CD14-positive monocyte (primary cell): ENCODE measurements at places on chromosomes 7 and 10.

DNA sequence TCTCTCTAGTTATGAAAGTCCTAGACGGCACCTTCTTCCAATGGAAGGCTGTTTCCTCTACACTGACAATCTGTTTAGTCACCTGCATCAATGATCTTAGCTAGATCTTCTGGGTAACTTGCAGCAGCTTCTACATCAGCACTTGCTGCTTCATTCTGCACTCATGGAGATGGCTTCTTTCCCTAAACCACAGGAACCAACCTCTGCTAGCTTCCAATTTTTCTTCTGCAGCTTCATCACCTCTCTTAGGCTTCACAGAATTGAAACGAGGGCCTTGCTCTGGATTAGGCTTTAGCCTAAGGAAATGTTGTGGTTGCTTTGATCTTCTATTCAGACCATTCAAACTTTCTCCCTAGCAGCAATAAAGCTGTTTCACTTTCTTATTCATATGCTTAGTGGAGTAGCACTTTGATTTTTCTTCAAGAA, 24.6 kb downstream of the NAMPT start:
- DNase-seq: no peak

DNA sequence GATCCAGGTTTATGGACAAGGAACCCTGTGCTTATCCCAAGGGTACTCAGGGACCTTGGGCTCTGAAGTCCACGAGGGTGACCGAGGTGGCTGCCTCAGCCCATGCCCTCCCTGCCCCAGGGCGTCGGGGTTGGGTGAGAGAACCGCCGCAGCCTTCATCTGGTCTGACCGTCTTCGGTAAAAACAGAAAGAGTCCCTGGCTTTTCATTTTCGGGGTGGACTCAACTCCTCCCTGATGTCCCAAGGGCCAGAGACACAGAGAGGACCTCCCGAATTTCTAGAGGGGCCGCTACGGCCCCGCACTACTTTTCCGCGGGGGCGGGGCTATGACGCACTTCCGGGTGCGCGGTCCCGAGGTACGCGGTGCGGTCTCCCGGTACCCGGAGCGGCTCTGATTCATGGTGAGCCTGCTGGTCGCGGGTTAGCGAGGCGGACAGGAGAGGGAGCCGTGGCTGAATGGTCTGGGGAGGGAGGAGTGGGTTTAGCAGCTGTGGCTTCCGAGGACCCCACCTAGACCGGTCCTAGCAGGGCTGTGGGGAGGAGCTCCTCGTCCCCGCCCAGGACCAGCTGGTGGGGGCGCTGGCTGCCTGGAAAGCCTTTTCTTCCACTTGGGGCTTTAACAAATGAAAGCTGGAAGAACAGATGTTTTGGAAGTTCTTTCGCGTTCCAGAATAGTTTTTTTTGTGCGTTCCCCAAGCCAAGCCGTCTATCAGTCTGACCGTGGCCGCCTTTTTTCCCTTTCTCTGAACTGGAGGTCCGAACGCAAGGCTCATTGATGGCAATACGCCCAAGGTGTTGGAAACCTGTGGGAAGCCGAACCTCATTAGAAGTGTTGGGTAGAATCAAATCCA, at the start of gene ZSCAN21:
TSS of gene ZSCAN21 (plus strand) at position 334 of the 851 bp plus-strand sequence. CDS start 7,233 bp downstream, outside the sequence.
- DNase-seq: peak; percentile 89

- no peak for DNase-seq
Observed at GRCh38 chr10:113751181-113751732, at the start of gene PLEKHS1. PLEKHS1 (plus strand) TSS chr10:113751682; CDS start chr10:113755278, 3,596 bp downstream.

DNA sequence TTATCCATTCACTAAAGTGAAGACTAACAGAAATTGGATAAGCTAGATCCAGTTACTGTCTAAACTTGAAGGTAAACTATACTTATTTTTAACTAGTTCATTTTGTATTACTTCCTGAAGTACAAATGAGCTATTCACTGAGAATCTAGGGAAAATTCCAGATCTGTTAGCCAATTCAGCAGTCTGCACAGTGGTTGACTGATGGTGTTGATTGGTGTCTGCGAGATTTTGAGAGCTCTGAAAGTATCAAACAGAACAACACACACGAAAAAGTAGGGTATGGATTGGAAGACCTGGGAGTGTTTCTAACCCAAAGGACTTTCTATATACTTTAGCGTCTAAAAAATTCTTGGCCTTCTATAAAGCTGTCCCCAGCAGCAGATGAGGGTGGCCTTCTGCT, 33.6 kb upstream of the AGR2 start:
- DNase-seq: no peak

DNA sequence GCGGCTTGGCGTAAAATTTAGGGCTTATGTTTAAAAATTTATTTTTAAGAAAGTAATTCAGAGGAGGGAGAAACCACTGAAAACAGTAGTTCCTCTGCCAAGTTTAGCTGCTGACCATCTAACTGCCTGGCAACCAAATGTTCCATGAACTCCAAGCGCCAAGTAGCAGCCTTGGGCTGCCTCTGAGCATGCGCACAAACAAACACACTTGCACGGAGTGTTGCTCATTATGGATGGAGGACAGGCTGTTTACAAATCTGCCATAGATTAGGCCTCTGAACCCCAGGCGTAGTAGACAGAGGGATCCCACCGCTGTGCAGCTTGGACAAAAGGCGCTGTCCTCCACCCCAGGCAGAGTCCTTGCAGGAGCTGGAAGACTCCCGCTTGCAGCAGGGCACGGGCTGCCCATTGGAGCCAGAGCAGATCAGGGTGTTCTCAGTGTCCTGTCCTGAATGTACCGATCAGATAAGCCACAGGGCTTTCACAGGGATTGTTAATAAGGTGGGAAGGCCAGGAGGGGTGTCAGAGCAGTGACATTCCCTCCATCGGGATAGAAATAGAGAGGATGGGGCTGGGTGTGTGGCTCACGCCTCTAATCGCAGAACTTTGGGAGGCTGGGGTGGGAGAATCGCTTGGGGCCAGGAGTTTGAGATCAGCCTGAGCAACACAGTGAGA, 47.7 kb upstream of the LYZL1 start:
- DNase-seq: no peak

DNA sequence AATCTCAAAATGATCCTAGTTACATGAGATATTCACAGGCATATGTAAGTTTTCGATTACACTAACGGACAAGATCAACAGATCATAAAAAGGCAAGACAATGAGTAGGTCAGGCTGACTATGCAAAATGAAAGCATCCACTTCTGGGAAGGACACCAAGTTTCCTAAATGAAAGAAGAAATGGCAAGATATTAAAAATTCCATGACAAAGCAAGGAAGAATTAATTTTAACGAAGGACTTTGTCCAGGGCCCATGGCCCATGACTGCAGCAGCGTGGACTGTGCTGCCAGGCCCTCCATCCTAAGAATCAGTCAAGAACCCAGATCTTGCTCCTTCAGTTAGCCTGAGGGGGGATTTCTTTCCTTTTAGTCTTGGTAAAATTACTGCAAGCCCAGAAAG, 182.4 kb upstream of the FRMD4A start:
- DNase-seq: no peak

- DNase-seq: no peak
Observed at GRCh38 chr7:27476493-27476892, 186.2 kb downstream of the HIBADH start.

- DNase-seq: no peak
Observed at GRCh38 chr10:31749981-31750840, 178.4 kb downstream of the ARHGAP12 start.

DNA sequence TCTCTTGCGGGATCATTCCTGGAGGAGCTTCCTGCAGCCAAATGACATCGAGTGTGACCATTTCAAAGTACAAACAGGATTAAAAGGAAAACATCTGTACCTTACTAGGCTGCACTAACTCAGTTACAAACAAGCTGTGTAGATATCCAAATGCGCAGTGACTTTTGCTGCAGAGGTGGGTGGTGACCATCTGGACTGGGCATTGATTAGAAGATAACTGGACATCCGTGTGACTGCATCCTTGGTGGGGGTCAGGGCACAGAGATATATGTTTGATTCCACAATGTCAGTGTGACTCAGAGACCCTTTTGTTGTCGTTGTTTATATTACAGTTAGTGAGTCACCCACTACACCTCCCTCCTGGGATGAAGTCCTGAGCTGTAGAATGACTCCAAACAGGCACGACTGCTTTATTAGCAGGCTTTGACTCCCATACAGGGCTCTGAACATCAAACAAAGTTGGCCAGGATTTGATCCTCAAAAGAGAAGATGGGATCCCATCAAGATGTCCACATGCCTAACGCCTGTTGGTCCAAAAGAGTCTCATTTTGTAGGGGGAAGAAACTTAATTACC, 56.7 kb upstream of the SDK1 start:
- no peak for DNase-seq

DNA sequence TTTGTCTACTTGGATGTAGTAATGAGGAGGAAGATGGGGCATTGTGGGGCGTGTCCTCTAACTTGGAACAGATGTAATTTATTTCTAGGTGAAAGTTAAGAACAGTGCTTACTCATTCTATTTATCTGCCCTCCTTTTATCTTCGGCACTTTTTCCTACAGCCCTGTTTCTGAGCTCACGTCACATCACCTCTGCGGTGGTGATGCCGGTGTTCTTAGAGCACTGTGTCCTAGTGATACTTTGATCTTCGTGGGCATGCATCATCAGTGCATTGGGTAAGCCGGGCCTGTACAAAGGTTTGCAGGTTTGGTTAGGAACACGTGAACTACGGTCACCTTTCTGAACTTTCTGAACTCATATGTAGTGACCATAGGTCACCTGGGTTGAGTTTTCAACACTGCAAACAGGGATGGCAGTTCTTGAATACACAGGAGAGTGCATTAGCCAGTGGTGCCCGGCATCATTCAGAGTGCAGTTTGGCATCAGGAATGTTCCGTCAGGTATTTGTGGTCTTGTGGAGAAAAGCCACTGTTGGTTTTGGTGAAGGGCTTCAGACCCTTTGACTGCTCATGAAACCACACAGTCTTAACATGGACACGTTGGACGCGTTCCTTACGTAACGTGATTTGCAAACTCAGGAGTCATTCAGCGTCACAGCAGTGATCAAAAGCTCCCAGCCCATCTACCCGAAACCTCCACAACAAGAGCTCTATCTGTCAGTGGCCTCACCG, 5.6 kb downstream of the POR start:
- DNase-seq: no peak

- no peak for DNase-seq
Observed at GRCh38 chr10:93072713-93073538, 767 bp upstream of the CYP26A1 start.

- no peak for DNase-seq
Observed at GRCh38 chr7:143238289-143238980, 16.6 kb downstream of the TAS2R40 start.
